Trophoblast cell (in vitro differentiated cells and primary cell): ENCODE measurements at places on chromosomes 7 and 10.
A peak's percentile ranks its signal among the peaks of the same experiment; 100 is the strongest.

GRCh38 chr10:123379156-123379555 is 225.0 kb downstream of the BUB3 start:
- DNase-seq = no peak

DNA sequence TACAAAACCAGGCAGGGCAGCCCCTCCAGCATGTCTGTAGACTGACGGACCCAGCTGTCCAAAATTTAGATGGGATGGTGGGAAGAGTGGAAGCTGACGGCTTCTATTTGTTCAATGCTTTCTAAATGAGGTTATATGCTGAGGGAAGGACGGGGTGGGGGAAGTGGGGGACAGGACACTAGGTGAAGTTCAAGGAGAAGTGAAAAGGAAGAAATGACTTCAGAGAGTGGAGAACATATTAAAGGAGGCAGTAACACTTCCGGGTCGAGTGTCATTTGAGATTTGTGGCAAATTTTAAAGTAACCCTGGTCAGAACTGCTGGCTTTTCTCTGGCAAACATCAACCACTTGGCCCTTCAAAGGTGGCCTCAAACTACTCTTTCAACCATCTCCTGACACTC is 9.4 kb downstream of the PIP4K2A start:
- no peak for DNase-seq

DNA sequence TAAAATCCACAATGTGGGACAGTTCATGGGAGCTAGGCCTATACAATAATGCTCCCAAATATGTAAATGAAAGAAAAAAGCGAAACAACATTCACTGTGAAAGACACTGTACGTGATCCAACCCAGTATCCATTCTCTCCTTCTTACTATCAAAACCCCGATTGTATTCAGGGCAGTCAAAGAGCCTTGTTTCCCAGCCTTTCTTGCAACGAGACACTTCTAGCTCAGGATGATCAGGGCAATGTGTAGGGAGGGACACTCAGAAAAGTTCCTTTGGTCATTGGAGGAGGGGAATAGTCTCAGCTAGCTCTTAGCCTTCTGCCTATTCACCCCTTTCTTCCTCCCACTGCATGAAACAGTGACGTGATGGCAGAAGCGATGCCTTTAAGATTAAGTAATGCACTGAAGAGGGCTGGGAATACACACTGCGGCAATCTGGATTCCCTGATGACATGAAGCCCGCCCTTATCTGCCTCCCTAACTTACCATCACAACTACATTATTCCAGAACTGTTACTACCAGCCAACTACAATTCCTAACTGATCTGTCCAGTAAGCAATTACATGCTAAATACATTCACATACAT is 27.3 kb downstream of the UBE2H start:
- DNase-seq = peak; percentile 22

DNA sequence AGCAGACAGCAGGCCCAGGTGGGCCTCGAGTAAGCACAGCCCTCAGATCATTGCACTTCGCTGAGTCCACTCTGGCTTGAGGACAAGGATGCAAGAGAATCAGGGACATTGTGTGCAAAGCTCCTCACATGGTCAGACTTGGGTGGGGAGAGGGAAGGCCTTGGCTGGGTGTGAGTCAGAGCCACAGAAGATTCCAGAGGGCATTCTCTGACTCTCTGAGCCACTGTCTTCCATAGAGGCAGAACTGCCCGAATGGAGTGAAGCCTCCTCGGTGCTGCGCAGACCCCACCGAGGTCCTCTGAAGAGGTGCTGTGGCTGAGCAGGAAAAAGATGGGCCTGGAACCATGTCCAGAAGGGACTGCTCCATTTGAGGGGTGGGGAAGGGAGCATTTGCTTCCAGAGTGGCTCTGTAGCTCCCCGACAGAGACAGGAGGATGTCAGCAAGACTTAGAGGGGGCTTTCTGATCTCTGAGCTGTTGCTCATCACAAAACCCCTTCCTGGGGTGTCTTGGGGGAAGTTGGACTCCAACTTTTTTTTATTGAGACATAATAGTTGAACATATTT is 120.8 kb downstream of the PTPN20 start:
- no peak for DNase-seq

GRCh38 chr10:109934958-109935793 is 11.9 kb upstream of the XPNPEP1 start:
- DNase-seq = peak; percentile 53

- DNase-seq = no peak
Measured at GRCh38 chr7:141676618-141677017, 25.3 kb downstream of the DENND11 start.

DNA sequence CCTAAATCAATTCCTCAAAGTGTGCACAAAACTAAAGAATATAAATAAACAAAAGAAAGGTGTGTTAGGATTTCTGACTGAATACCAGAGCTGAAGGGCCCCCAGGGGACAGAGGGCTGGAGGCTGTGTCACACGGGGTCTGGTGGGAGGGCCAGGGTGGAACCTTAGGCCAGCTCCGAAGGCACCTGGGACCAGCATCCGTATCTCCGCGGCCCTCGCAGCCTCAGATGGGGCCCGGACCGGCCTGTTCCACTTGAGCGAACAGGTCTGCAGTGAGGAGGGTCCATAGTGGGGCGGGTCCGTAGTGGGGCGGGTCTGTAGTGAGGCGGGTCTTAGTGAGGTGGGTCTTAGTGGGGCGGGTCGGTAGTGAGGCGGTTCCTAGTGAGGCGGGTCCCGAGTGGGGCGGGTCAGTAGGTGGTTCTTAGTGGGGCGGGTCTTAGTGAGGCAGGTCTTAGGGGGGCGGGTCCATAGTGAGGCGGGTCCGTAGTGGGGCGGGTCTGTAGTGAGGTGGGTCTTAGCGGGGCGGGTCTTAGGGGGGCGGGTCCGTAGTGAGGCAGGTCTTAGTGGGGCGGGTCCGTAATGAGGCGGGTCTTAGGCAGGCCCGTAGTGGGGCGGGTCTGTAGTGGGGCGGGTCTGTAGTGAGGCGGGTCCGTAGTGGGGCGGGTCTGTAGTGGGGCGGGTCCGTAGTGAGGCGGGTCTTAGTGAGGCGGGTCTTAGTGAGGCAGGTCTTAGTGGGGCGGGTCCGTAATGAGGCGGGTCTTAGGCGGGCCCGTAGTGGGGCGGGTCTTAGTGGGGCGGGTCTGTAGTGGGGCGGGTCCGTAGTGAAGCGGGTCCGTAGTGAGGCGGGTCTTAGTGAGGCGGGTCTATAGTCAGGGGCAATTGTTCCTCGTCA is 15.1 kb downstream of the GPR146 start:
- peak; percentile 95 for DNase-seq

DNA sequence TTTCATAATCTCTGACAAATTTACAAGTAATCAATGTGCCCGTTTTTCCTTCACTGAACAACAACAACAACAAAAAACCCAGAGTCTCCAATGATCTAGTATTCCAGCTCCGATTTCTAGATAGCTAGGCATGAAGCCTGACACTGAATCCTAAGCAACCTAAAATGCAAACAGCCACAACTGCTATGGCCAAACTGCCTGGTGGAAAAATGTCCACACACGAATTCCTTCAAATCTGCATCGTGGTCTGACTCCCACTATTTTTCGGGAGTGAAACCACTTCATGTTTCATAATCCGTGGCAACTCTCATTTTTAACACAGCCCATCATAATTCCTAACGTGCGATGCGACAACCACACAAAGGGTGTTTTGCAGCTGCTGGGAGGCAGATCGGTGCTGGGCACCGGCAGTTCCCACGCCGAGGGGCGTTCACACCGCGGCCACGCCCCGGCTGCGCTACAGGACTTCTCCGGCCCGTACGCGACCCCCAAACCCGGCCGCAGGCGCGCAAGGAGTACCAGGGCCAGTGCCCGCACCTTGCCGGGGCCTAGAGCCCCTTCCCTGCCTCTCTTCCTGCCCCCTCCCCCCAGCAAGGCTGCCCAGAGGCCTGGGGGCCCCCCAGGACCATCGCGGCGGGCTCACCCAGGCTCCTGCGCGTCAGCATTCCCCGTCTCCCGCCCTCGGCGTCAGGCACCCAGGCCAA is 814 bp downstream of the RUFY2 start:
- DNase-seq = peak; percentile 44

DNA sequence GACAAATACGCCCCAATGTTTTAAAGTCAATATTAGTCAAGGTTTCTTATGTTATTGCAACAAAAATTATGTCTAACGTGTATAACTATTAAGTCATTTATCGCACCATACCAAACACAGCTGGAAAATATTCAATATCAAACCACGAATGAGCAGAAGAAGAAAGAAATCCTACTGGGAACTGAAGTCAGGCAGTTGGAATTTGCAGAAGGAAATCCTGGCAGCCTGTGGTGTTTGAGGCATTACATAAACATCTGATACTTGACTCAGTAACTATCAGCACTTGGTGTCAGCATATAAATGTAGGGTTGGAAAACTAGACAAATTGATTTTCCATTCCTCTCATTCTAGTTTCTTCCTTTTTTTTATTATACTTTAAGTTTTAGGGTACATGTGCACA is 83.4 kb upstream of the NUPR2 start:
- DNase-seq = peak; percentile 25

- DNase-seq = no peak
Measured at GRCh38 chr7:106603346-106603745, 57.6 kb downstream of the CCDC71L start.

DNA sequence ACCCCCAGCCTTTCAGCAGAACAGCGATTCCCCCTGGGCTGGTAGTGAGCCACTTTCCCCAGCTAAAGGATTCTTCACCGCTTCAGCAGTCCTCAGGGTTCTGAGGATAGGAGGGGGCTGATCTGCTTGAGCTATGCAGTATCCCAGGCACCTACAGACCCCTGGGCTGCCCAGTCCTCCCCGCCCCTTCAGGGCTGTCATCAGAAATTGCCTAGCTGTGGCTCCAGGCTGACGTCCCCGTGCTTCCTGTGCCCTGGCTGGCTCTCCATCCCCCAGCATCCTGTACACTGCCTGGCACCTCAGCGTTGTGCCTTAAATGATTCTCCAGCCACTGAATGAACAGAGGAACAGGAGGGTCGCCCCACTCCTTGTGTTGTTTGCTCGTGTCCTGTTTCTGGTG is 38.4 kb upstream of the CDH23 start:
- no peak for DNase-seq
